ENCODE measurements at places on chromosomes 6 and 20.

GRCh38 chr20:58670659-58671058 is 19.6 kb downstream of the STX16 start:
- DNase-seq = no peak

- no peak for DNase-seq
Measured at GRCh38 chr6:36358226-36358915, 21.7 kb upstream of the BNIP5 start.

GRCh38 chr20:46872328-46873211 is 22.1 kb upstream of the EYA2 start:
- no peak for DNase-seq

DNA sequence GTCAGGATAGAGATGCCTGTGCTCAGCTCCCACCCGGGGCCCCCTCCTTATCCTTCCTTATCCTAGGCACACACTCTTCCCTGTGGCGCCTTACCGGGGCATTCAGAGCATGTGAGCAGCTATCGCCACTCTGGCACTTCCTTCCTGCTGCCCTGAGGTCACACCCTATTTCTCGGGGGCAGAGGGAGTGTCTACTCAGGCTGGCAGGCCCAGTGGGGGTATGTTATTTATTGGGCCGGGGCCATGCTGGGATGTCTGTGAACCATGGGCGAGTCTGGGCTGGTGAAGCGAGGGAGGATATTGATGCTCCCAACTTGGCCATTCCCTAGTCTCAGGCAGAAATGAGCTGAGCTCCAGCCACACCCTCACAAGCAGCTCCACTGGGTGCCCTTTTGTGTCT is 3.9 kb upstream of the LY6G6D start:
- no peak for DNase-seq

DNA sequence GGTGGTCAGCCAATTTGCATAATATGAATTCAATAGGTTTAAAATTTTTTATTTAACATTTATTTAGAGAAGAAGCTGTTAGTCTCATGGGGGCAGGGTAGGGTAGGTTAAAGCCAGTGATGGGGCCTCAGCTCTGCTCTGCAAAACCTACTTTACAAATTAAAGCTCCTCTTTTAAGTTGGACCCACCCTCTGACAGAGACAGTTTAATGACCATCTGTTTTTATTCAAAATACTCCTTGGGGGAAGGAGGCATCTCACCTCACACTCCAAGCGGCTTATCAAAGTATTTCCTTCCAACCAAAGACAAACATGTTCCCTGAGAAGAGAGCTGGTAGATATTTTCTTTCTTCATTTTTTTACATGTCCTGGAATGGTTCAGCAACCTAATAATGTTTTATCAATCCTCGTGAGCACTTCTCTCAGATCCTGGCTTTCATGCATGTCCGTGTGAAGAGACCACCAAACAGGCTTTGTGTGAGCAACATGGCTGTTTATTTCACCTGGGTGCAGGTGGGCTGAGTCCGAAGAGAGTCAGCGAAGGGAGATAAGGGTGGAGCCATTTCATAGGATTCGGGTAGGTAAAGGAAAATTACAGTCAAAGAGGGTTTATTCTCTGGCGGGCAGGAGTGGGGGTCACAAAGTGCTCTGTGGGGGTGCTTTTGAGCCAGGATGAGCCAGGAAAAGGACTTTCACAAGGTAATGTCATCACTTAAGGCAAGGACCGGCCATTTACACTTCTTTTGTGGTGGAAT is 184.7 kb downstream of the GJA1 start:
- DNase-seq = no peak

GRCh38 chr6:113855500-113856374 is 1.4 kb upstream of the MARCKS start:
- DNase-seq = no peak

DNA sequence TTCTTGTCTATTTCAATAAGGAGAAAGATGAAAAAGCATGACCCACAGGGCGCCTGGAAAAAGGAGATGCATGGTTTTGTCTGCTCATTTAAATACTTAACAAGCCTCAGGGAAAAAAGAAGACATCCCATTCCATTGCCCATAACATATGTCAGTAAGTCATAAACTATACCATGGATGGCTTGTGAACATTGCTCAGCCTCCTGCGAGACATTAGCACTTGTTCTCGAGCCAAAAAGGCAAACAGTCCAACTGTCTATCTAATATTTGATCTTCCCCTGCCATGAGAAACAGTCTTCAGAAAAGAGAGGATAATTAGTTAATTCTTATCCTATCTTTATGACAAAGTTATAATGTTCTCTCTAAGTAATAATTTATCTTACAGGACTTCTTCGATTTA is 527.4 kb downstream of the HACE1 start:
- no peak for DNase-seq

- no peak for DNase-seq
Measured at GRCh38 chr20:23832775-23833513, 6.4 kb upstream of the CST2 start.

Data from activated CD4-positive, alpha-beta T cell treated with anti-CD3 and anti-CD28 coated beads, Interleukin-2, amount 50 U/mL, for 16 hours (primary cell).